HS-27A (cell line): ENCODE measurements at places on chromosomes 2 and 18.

DNA sequence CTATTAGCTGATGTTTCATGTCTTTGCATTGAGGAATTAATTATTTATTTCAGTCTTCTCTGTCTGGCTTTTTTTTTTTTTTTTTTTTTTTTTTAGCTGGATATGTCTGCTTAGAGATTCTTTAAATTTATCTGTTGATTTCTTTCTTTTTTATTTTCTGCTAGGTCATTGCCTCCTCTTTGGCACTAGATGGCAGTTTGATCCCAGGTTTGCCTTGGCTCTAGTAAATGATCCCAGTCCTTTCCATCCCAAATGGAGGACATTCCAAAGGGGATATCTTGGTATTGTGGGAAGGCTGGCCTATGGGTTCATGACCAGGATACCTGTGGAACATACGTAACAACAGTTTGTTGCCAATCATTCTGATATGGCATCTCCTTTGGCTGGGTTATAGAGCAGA is 339.5 kb upstream of the GCFC2 start:
- no peak for DNase-seq

DNA sequence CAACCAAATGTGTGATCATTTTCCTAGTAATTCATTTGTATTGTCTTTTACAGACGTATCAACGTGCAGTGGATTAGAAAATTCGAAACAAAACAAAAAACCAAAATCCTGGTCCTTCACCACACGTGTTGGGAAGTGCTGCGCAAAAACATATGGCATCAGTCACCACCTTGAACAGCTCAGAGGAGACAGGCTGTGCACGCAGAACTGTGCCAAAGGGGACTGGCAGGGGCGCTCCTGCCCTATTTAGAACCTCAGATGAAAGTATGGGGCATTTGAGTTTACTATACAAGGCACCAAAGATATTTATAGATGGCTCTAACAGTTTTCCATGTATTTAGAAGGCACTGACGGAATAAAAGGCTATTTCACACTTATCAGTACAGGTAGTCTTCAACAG is 42.3 kb downstream of the NOL10 start:
- no peak for DNase-seq

DNA sequence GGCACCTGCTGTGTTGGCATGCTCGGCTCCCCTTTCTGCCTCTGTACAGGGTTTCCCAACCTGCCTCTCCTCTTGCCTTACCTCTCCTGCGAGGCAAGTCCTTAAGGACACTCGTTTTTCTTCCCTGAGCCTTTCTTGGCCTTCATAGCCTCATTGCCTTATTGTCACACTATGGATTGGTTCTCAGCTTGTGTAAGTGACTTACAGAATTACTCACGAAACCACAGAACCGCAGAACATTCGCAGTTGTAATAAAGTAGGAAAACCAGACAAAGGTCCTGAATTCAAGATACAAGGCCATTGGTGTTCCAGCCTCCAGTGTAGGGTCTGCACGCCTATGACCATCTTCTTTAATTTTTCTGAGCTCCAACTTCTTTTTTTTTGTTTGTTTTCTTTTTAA is 317.6 kb upstream of the SMIM21 start:
- no peak for DNase-seq

- DNase-seq = peak; percentile 8
Observed at GRCh38 chr2:72895759-72896281, 8.6 kb downstream of the SPR start.

- no peak for DNase-seq
Observed at GRCh38 chr2:39338502-39338901, 94.7 kb upstream of the CDKL4 start.

DNA sequence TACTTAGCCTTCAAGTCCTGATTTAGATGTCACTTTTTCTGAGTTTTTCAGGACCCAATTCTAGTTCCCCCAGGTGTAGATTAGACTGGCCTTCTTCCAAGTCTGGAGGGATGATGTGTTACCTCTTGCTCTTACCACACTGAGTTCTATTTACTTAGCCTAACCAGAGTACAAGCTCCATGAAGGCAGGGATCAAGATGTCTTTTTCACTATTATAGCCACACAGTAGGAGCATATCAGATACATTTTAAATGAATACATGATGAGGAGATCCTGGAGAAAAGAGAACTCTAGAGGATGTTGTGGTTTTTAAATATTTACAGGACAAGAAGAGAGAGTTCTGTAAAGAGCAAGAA is 30.3 kb downstream of the TMEM87B start:
- no peak for DNase-seq

GRCh38 chr18:7977897-7978296 is 410.8 kb downstream of the PTPRM start:
- no peak for DNase-seq

DNA sequence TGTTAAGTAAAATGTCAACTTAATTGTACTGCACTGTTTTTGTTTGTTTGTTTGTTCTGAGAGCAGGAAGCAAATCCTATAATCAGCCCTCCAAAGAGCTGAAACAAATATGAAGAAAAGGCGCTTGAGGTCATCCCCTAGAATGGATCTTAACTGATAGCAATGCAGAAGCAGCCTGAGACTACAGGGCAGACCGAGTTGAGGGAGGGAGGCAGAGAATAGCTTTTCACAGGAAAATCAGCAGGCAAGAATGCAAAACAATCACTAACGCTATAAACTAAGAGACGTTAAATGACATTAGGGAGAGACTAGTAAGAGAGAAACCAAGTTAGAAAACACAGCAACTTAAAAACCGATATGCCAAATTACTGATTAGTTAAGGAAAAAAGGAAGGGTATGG is 37.2 kb downstream of the GALNT1 start:
- DNase-seq = no peak

- DNase-seq = no peak
Observed at GRCh38 chr18:70425236-70425635, 136.4 kb downstream of the SOCS6 start.

DNA sequence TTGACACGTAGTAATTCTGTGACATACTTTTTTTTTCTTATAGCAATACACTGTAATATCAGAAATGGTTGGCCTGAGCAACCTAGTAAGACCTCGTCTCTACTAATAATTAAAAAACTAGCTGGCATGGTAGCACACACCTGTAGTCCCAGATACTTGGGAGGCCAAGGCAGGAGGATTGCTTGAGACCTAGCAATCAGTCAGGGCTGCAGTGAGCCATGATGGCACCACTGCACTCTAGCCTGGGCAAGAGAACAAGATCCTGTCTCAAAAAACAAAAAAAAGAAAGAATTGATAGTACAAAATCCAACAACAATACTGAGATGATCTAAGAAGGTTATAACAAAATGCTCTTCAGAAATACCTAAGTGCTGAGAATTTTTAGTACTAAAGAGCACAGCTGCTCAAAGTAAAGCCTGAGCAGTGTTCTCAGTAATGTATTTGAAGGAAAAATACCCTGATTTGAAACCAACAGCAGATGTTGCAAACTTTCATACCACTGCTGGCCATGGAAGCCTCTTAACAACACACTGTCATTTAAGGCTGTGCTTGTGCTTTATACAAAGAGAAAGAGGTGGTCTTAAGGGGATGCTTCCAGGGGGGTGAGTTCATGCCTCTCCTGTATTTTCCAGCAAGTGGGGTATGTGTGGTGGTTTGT is 132.6 kb upstream of the CDCA7 start:
- DNase-seq = no peak

- DNase-seq = no peak
Observed at GRCh38 chr18:832085-832681, 20.1 kb upstream of the YES1 start.

- DNase-seq = no peak
Observed at GRCh38 chr2:191341436-191341835, 96.2 kb downstream of the MYO1B start.

DNA sequence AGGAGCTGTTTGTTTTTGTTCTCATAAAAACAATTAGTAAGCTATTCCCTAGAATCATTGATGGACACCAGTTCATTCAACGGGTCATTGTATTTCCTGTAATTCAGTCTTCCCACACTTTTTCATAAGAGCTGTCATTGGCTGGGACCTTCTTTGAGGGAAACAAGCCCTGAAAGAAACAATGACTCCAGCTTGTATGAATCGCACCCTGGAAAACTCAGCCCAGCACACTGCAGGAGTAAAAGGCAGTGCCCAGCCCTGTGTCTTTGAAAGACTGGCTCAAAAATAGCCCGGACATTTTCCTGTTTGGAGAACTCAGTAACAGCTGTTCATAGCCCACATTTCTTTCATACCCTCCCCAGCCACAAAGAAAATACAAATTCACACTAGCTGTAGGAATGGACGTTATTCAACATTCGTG is 81.5 kb downstream of the NCKAP5 start:
- no peak for DNase-seq

- DNase-seq = no peak
Observed at GRCh38 chr2:78546843-78547242, 478.7 kb upstream of the REG3G start.

DNA sequence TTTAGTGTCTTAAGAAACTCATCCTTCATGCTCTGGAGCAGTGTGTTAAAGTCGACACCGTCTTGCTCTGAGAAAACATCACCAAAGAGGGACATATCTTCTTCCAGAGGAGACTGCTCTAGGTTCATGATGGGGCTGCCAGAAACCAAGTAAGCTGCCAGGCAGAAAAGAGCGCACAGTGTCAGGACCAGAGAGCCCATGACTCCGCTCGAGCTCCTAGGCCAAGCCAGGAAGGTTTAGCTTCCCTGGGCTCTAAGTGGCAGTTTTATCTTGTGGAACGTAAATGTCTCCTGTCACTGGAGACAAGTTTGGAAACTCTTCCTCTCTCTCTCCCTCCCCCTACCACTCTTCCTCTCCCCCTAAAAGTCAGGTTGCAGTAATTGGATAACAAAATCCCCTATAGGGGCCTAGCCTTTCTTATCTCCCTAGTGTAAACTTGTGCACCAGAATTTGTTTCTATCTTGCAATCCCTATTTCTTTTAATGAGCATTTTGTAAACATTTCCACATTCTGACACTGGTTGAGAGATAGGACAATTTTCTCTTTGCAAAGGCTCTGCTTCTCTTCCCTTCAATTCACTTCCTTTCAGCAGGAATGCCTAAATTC is at the start of gene BMP10:
Gene BMP10 (minus strand): TSS at position 239 of the 606 bp plus-strand sequence. CDS start 39 bp downstream, at position 200.
- no peak for DNase-seq

DNA sequence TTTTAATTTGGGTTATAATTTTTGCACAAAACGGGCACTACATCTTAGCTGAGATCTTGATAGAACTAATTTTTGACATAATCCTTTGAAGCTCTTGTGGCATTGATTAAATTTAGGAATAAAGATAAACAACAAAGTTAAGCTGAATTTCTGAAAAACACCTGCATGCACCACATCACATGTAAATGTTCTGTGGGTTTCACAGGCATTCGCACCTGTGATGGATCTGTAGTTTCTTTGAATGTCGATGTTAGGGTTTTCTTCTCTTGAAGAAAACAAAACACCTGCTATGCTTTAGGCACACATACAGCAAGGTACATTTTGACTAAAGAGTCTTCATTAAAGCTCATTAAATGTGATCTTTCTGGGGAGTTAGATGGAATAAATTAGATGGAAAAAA is 60.3 kb downstream of the RPIA start:
- no peak for DNase-seq

DNA sequence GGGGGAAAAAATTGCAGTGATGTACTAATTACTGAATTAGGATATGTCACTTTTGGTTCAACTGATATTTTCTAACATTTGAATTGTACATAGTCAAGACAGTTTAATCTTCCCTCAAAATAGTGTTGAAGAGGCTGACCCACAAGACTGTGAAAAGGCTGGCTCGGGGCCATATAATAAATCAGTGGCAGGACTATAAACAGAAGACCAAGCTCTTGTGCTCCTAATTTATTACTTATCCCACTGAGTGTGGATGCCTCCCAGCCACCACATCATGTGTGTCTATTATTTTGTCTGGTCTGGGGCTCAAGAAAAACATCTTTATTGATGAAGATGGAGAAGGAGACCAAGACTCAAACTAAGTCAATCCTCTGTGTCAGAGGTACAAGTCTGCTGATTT is 64.4 kb downstream of the PLEKHM3 start:
- DNase-seq = no peak

- no peak for DNase-seq
Observed at GRCh38 chr2:170883683-170884082, 45.4 kb upstream of the GORASP2 start.

GRCh38 chr2:27854229-27854862 is 35.8 kb downstream of the RBKS start:
- no peak for DNase-seq

DNA sequence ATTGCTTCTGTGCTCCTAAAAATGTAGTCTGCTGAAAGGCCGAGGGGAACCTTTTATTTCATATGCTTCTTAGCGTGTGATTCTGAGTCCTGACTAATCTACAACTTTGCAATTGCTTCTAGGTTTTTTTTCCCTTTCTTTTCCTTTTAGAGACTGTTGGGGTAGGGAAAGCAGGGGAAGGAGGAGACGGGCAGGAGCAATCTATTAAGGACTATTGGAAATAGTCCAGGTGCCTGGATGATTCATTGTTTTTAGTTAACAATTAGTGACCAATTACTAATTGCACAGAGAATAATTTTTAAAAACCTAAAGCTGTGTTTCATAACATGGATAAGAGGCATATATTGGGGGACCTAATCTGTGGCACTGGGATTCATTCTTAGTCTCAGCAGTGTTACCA is 49.4 kb upstream of the STON1 start:
- no peak for DNase-seq

DNA sequence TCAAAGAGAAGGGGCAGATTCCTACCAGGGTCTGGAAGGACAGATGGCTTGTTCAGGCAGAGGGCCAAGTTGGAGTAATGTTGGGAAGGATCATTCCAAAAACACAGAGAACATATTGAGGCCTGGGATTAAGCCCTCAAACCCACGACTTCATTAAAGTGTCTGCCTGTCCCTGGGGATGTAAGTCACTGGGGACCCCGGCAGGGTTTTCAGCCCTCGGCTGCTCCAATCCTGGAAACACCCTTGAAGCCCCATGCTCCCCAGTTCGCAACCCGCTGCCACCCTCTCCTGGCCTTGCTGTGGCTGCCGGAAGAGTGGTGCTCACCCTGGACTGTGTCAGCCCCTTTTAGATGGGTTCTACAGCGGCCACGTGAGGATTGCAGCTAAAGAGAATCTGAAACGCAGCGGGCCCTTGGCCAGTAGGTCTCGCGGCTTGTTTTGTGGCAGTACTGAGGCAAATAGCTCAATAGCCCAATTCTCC is 79.9 kb downstream of the EPAS1 start:
- DNase-seq = no peak

DNA sequence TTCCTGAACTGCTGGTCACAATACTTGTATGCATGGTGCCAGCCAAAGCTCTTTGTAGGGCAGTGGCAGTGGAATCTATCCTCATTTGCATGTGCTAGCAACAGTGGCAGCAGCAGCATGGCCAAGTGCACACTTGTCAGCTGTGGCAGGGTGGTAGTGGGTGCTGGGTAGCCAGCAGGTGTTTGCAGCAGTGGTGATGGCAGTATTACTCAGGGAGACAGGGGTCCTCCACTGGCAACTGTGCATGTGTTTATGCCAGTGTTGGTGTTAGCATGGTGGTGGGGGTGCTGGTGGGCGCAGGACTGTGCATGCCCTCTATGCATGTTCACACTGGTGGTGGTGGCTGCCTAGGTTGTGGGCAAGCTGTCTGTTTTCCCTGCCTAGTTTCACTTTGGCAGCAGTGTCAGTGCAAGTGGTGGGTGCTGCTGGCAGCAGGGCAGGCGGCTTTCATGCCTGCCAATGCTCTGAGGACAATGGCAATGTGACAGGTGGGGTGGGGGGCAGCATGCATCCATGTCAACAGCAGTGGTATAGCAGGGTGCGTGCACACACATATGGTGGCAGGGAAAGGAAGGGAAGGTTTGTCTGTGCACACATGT is 41.2 kb downstream of the GALNT13 start:
- DNase-seq = no peak
